Sciatic nerve (tissue), 2 donors: ENCODE measurements at places on chromosomes 13 and 19.
A peak's percentile ranks its signal among the peaks of the same experiment; 100 is the strongest.

DNA sequence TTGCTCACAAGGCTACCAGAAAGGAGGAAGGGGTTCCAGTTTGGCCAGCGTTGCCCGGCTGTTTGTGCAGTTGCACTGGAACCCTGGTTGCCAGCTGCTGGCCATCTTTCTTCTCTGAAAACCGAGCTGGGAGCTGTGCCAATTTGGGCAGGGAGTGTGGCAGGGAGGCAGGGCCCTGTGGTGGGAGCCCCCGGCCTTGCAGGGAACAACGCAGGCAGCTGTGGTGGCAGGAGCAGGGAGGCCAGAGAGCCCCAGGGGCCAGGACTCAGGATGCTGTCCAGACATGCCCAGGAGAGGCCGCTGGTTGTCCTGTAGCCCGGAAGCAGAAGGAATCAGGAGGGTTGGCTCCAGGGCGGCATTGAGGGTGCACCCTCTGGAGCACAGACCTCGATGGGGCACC is 4.8 kb downstream of the KMT5C start:
- DNase-seq, result no peak

DNA sequence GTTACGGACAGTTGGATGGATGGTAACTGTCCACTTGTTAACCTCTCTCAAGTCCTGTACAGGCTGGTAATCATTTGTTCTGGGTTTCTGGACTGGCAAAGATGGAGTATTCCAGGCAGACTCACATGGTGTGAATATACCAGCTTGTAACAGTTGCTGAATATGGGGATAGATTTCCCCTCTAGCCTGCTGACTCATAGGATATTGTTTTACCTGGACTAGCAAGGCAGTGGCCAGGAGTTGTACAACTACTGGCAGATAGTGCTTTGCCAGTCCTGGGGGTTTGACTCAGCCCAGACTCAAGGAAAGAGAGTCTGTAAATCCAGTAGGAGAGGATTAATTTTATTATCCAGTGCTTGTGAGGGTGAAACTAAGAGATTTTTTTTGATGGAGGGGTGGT is 74.0 kb downstream of the ZNF100 start:
- DNase-seq, result no peak

DNA sequence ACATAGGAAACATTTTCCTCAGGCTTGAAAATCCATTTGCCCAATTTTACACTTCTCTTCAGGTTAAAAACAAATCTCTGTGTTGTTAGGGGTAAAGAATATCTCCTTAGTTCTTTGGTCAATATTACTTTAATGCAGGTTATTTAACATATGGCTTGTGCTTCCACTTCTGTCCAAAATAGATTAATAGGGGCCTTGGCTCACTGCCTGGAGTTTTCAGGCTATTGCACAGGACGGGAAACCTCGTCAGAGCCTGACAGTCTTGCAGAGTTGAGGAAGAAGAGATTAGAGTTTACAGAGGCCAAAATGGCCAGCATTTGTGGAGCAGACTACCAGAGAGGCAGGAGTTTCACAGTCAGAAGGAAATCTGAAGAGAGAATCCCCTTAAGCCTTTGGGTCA is 863.9 kb upstream of the GPC6 start:
- DNase-seq, result no peak

DNA sequence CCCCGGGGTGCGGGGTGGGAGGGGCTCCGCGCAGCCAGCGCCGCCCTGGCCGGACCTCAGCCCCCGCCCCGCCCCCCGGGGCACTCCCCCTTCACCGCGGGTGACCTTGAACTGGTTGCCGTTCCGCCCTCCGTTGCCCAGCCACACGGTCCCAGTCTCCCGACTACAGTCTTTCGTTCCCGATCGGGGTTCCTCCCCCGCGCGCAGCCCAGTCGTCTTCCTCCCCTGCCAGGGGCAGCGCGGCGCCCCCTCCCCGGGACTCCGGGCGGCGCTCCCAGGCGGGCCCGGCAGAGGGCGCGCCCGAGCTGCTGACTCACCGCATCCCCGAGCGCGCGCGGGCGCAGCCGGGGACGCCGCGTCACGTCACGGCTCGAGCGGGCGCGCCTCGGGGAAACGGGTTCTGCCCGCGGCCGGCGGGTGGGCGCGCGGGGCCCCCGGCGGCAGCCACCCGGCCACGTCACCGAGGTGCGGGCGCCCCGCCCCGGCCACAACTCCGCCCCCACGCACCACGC is 459 bp downstream of the MIDN start:
- DNase-seq, result peak; percentile 92

DNA sequence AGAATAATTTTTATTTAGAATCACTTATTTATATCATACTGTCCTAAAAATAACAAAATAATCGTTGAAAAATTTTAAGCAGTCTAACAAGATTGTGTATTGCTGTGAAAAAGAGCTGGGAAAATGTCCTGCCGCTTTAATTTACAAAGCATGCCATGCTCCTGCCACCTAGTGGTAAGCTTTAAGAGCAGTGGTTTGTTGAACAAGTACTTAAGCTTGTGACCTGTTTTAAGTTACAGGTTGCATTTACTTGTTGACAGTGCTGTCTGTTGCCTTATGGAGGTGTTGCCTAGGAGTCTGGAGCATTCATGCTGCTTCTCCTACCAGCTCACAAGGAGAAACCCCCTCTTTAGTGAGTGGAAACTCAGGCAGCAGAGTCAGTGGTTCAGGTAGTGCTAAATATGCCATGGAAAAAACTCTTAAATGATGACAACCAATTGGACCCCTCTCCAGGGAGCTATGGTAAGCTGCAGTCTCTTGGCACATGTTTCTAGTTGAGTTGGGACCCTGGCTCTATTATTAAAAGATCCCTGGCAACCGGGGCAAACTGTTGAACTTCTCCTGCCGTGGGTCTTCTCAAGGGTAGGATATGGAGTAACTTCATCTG is 68.4 kb downstream of the SPATA13 start:
- DNase-seq, result no peak

- DNase-seq, result no peak
These were observed 51.6 kb downstream of the DNAJC15 start for GRCh38 chr13:43074824-43075510.

- no peak for DNase-seq
These were observed 60.3 kb upstream of the CLDN10 start for GRCh38 chr13:95492044-95492801.

DNA sequence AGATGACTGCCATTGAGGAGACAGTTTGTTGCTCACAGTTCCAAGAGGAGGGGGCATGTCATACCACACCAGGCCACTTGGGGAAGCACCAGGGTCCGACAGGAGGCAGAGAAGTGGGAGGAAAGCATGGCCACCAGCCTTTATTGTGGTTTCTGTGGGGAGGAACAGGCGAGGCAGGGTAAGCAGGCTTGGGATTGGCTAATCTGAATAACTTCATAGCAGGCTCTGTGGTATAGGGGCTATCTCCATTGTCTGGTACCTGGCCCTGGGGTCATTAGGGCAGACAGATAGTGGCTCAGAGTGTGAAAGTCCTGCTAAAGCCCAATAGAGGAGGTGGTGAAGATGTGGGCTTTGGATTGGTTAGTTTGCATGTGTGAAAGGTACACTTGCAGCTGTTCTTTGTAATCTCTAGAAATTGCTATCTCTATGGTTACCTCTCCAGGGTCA is 35.5 kb downstream of the CBY2 start:
- DNase-seq, result no peak

GRCh38 chr13:95234242-95234641 is 67.0 kb downstream of the ABCC4 start:
- DNase-seq, result no peak

DNA sequence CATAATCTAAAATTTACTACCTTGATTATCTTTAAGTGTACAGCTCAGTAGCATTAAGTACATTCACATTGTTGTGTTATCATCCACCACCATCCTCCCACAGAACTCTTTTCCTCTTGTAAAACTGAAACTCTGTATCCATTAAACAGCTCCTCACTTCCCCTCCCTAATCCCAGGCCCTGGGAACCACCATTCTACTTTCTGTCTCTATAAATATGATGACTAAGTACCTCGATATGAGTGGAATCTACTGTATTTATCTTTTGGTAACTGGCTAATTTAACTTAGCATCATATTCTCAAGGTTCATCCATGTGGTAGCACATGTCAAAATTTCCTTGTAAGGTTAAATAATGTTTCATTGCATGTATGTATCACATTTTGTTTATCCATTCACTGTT is 49.0 kb upstream of the POMP start:
- no peak for DNase-seq

GRCh38 chr19:861756-862580 is 2.5 kb downstream of the CFD start:
- peak; percentile 79 for DNase-seq

DNA sequence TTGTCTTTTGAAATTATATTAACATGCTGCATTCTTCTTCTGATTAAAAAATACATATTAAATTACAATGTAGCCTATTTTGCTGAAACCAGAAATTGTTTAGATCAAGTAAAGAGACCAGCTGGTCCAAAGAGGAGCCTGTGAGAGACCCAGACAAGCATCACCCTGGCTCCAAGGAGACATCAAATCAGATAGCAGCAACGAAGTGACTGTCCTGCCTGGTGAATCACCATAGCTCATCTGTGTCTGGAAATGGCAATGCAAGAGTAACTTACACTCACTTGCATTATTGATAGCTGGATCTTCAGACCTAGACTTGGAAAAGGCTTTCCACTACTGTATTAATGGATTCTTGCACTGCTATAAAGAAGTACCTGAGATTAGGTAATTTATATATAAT is 169.1 kb downstream of the KCTD12 start:
- no peak for DNase-seq

- no peak for DNase-seq
These were observed 189.0 kb upstream of the CSNK1A1L start for GRCh38 chr13:37294472-37294871.

- no peak for DNase-seq
These were observed at the start of gene SMIM24 for GRCh38 chr19:3480383-3481091. TSS of gene SMIM24 (minus strand) at chr19:3480525. CDS start at chr19:3480463, 62 bp downstream.

DNA sequence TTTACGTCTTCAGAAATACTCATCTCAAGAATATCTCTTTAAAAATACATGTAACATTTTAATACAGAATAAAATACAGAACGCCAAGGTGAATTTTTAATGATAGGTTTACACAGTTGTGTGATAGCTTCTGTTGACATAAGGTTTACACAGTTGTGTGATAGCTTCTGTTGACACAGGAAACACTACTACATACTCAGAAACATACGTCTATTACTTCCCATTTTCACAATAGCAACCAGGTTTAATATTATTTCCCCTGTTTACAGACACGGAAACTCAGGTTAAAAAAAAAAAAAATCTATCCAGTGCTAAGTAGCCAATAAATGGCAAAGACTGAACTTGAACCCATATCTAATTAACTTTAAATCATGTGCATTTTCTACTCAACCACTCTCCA is 571.2 kb downstream of the LIG4 start:
- DNase-seq, result no peak

- no peak for DNase-seq
These were observed 25.8 kb upstream of the TINCR start for GRCh38 chr19:5593343-5594255.

- no peak for DNase-seq
These were observed 5.7 kb downstream of the MCOLN1 start for GRCh38 chr19:7528192-7528519.

GRCh38 chr19:8302357-8302691 is 5.8 kb downstream of the CD320 start:
- DNase-seq, result peak; percentile 69

DNA sequence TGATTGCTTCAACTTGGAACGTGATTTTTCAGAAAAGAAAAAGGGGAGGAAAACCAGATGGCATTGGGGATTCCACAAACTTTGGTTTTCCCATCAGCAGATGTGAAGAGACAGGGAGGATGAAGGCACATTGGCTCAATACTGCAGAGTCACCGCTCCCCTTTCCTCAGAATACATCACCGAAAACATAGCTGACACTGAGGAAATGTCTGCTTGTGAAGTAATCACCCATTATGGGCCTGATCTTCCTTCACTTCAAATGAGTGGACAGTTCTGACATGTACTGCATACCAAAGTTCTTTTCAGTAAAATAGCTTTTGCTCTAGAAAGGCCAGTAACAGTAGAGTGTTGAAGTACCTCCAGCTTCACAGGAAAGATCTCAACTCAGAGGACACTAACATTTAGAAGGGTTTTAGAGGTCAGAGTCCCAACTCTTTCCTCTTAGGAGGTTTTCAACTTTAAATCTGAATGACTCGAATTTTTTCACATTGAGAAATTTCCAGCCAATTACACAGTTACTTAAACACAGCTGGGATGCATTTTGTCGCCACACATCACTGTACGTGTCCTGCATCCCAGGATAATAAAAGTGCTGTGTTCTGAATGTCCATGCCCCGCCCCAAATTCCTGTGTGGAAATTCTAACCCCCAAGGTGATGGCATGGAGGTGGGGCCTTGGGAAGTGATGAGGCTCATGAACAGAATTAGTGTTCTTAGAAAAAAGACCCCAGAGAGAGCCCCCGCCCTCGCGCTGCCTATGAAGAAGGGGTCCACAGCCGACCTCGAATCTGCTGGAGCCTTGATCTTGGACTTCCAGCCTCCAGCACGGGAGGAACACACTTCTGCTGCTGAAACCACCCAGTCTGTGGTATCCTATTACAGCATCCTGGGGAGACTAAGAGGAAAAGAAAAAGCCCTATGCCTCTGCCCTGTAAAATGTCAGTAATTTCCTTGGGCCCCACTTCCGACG is 77.7 kb downstream of the COL4A1 start:
- DNase-seq, result no peak

DNA sequence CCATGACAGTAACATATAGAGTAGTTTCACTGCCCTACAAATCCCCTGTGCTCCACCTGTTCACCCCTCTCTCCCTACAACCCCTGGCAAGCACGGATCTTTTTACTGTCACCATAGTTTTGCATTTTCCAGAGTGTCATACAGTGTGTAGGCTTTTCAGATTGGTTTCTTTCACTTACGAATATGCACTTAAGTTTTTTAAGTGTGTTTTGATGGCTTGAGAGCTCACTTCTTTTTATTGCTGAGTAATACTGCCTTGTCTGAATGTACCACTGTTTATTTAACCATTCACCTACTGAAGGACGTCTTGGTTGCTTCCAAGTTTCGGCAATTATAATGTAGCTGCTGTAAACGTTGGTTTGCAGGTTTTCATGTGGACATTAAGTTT is 175.1 kb downstream of the ITGBL1 start:
- DNase-seq, result no peak

DNA sequence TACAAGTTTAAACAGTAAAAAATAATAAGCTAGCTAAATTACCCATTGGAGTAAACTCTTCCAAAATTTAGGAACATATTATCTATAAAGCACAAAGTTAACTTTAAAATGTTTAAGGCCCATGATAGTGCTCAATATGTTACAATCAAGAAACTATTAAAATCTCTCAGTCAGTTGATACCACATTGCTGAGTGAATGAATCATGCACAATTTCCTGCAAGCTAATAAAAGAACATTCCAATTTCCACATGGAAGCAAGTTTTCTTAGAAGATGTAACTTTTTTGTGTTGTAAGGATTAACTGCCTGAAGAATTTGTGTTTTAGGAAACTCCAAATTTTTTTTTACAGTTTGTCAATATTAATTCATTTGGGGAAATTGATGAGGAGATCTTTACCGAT is 666.6 kb downstream of the SLITRK1 start:
- DNase-seq, result no peak

GRCh38 chr19:23259961-23260360 is 9.8 kb upstream of the ZNF724 start:
- no peak for DNase-seq

- DNase-seq, result no peak
These were observed 10.9 kb downstream of the NCR1 start for GRCh38 chr19:54916822-54917221.

- no peak for DNase-seq
These were observed 4.6 kb upstream of the FAM32A start for GRCh38 chr19:16180611-16181010.

GRCh38 chr19:3673506-3674439 is 26.5 kb downstream of the PIP5K1C start:
- DNase-seq, result no peak

- DNase-seq, result no peak
These were observed 408.0 kb downstream of the DIAPH3 start for GRCh38 chr13:59755632-59756290.

GRCh38 chr19:58150328-58150921 is at the start of gene ZNF329:
TSS of gene ZNF329 (minus strand) at chr19:58150789. CDS start at chr19:58129503, 21,286 bp downstream.
- DNase-seq, result peak; percentile 89
